Activated gamma-delta T cell (primary cell): ENCODE measurements at places on chromosomes 6 and 20.

- DNase-seq: no peak
Observed at GRCh38 chr6:44806656-44807055, 419.1 kb downstream of the CDC5L start.

DNA sequence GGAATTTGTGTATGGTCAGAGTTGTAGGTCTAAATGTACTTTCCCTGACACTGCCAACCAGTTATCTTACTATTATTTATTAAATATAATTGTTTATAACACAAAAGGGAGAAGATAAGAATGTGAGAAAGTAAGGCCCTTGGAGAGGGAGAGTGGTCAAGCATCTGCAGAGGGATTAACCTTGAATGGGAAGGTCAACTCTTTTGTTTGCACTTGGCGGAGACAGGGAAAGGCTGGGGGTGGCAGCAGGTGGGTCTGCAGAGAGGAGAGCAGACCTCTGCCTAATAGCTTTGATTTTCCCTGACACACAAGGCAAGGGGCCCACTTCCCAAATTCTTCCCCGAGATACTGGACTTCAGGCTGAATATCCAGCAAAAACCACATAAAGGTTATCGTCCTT lies 4.2 kb downstream of the LRP11 start:
- DNase-seq: no peak

DNA sequence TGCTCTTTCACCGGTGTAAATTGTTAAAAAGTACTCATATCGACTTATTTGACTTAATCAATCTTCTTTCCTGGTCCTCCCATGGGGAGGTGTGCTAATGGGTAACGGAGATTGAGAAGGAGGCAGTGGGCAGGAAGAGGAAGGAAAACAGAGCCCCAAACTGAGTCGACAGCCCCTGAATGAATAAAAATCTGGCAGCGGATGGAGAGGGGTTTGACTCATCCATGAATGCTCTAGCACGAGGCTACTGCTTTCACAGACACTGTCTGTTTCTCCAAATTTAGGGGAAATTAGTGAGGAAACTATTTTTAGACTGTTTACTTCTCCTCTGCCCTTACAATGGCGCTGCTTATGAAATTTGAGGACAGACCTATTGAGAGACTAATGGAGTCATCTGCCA lies 142.2 kb upstream of the ATXN1 start:
- no peak for DNase-seq

DNA sequence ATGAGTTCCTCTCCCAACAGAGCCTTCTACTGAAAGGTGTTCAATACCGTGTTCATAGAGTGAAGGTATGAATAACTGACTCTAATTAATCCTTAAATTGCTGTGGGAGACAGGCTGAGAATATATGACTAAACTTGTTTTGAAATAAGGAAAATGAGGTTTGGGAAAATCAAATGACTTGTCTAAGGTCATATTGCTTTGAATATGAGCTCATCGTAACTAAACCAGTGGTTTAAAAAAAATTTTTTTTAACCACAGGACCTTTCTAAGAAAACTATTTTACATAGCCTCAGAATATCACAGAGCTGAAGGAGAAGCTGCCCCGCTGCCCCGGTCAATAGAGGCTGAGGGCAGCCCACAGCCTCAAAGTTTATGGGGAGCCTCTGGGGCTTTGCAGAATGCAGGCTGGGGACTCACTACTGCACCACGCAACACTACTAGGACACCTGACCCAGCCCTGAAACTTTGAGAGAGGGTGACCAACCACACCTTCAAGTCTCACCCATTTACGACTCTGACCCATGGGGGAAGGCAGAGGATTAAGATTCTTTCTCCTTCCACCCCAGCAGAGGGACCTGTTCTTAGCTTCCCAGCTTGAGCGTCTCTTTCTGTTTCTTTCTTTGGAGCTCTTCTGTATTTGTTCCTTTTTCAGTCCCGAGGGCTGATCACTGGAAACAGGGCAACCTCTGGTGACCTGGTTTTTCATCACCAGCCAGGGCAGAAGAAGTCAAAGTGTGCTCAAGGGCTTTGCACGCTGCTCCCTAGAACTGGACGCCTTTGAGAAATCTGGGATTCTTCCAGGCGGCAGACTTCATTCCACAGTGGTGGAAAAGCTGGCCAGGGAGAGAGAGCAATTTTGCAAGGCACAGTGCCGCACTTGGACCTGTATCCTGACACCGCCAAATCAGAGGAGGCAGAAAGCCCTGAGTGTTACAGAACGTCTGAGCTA lies 220.2 kb downstream of the ATXN1 start:
- no peak for DNase-seq

DNA sequence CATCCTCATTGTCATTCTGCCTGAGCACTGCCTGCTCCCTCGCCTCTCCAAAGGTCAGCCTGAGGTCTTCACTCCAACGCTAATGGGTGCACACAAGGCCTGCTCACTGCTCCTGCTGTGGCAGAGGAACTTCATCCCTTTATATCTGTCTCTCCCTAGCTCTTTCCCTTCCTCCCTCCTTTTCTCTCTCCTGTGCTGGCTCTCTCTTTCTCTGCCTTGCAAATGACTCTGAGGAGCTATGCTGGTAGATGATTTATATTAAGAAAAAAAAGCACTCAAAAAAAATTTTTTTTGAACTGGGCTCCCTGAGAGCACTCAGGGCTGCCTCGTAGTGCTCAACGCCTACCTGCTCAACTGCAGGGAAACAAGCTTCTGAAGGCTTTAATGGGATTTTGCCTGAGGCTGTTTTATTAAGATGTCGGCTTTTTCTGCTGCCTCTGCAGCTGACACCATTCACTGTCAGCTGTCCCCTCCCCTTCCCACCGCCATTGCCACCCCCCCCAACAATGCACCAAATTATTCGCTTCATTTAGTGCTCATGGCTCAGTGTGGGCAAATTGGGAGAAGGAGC lies 137.7 kb upstream of the DEFB112 start:
- DNase-seq: no peak

DNA sequence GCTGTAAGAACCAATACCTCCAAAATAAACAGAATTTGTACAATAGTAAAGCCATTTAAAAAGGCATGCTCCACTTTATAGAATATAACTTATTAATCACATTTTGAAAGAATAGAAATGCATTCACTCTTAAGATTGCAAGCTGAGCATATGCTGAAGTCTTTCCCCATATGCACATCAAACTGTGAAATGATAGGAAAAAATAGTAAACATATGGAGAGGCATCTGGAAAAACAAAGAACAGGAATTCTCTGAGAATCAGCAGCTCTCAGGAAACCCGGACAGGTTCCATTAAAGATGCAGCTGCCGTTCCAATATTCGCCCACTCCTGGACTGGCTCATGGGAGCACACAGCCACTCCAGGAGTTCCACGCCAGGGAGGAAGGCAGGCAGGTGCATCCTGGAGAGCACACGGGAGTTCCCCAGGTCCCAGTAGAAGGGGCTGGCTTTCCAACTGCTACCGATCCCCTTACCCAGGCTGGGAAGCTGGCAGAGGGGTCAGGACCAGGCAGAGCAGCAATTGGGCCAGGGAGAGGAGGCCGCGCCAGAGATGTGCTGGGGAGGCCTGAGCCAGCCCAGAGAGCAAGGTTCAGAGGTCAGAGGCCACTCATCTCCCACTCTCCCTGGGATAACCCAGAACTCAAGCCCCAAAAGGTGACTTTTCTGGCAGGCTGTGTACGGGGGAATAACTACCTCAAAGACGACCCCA lies 111.1 kb downstream of the DLL1 start:
- no peak for DNase-seq
